ENCODE measurements at places on chromosomes 5 and 9.

- no peak for DNase-seq
These were observed 9.0 kb downstream of the ABL1 start for GRCh38 chr9:130844044-130844451.

- DNase-seq = peak; percentile 18
These were observed 262.9 kb downstream of the PIK3R1 start for GRCh38 chr5:68478301-68479095.

- DNase-seq = no peak
These were observed 270.8 kb upstream of the ANKRD55 start for GRCh38 chr5:56503929-56504328.

DNA sequence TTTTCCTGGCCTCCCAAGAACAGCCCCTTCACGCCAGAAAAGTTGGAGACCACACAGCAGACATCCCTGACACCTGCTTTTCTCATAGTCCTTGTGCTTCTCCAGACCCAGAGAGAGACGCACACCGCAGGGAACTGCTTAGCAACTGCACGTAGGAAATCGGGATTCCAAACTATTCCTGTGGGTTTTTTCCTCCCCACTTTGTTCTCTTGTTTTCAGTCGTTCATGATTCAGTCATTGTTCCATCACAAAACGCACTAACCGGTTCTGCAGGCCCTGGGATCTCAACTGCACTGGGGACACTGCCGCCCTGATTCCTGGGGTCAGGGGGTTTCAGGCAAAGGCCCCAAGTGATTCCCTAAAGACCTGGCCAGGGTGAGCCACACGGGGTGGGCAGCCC is 588.0 kb upstream of the KLF4 start:
- DNase-seq = no peak

GRCh38 chr9:77523891-77524290 is 124.2 kb downstream of the GNA14 start:
- no peak for DNase-seq

- no peak for DNase-seq
These were observed at the start of gene HTR4 for GRCh38 chr5:148653836-148654781. HTR4 (minus strand) TSS chr5:148654527; CDS start chr5:148637014, 17,513 bp downstream.

DNA sequence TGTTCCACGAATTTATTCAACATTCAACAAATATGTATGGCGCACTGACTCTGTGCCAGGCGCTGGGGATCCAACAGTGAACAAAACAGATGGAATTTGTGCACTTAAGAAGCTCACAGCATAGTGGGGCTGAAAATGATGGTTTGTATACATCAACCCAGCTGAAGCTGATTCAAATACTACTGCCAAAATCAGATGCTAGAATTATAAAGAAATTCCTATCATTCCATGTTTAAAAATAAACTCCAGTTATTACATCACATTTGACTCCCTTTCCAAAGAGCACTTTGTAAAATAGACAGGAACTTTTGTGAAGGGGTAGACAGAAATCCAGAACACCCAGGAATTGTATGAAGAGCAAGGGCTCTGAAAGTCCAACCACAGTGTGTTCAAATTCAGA is 54.1 kb downstream of the ZNF608 start:
- DNase-seq = peak; percentile 59

DNA sequence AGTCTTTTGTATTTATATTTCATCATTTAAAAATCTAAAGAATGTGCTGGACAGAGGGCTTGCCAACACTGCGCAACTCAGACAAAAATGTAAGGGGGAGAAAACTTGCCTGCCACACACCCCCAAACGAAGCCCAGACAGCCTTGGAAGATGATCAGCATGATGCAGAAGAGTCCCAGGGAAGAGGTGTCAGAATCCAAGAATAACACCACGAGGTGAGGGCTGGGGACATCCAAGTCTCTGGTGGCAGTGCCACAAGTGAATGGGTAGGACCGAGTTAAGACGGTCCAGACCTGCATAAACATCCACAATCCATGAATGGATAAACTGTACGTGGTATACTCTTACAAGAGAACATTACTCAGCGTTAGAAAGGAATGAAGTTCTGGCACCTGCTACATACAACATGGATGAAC is 10.4 kb downstream of the EPB41L4B start:
- DNase-seq = no peak

DNA sequence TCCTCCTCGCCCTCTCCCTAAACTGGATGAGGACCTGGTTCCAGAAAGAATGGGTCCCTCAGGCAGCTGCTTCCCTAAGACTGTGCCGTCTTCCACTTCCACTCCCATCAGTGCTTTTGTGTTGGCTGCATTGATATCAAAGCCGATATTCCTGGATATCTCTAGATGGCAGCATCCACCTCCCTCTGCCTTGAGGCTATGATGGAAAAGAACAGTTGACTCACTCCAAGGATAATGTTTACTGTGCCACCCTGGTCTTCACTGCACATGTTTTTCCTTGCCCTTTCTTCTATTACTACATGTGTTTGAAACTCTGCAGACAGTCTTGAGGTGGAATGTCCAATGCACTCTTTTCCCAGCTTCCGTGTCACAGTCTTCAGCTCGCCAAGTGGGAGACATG is 211.6 kb downstream of the MAST4 start:
- peak; percentile 36 for DNase-seq

GRCh38 chr9:116112236-116112635 is 41.4 kb upstream of the PAPPA start:
- no peak for DNase-seq

DNA sequence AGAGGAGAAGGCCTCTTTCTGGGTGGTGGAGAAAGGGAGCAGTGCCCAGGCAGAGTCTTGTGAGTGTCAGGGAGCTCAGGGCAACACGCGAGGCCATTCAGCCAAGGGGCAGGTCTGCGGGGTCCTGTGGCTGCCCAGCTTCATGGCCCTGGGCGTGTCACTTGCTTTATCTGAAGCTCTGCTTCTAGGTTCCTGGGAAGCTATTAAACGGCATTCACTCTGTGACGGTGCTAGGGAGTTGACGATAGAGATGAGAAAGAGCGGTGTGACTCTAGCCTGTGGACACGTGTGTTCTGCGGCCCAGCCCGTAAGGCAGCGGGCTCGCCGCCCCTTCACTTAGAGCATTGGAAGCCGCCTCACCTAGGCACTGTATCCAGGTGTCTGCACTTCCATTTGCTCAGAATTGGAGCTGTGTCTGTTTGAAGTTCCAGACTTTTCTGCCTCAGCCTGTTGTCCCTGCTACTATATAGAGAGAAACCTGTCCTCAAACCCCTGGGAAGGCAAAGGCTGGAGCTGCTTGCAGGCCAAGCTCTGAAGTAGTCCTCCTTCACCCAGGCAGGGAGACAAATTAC is 88.3 kb downstream of the PHF2 start:
- DNase-seq = no peak

- DNase-seq = peak; percentile 63
These were observed at the start of gene AQP3 for GRCh38 chr9:33446946-33447798. AQP3 (minus strand) TSS chr9:33447593; CDS start chr9:33447530, 63 bp downstream.

GRCh38 chr5:39262981-39263380 is 43.6 kb upstream of the FYB1 start:
- DNase-seq = no peak

DNA sequence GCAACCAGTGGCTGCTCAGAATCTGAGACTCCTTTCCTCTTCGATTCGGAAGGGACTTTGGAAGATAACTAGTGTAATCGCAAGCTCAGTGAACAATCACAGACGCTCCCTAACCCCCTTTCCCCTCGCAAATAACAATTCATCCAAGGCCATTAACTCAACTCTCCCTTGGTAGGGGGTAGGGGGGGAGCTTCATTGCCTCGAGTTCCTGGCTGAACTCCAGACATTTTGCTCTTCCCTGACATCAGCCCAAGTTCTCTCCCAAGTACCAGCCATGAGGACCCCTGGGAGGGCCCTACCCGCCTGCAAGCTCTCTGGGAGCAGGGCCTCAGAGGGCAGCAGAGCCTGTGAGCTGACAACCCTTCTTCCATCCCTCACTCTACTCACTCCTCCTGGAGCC is 8.4 kb downstream of the FAM163B start:
- DNase-seq = no peak

DNA sequence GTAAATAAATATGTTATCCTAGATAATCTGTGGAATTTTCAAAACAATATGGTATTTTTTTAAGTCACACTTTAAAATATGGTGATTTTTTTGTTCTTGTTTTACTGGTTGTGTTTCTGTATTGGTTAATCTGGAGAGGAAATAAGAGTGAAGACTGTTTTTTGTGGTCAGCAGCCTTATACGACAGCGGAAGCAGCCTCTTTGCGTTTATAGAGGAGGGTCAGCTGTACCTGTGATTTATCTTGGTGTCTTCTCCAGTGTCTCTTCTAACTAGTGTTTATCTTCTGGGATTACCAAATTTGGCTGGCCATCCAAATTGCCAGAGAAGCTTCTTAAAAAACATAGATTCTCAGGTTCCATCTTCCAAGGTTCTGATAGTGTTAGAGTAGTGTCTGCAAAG is 58.7 kb downstream of the ICE1 start:
- DNase-seq = no peak

GRCh38 chr9:71795097-71795813 is 26.9 kb upstream of the CEMIP2 start:
- no peak for DNase-seq

GRCh38 chr9:93724852-93725251 is 148.5 kb downstream of the PHF2 start:
- no peak for DNase-seq

DNA sequence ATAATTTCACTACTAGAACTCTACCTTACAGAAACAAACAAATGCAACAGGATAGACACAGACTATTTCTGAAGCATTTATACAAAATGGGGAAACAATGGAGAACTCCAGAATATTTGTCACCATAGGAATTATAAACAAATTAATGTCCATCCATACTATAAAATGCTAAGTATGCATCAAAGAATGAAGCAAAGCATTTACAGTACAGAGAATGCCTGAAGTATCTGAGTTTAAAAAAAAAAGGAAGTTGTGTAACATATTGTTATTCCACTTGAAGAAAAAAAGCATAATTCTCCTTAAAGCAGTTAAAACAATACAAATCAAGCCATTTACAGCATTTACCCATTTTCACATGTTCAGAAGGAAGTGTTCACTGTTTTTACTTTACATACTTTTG is 53.0 kb downstream of the DROSHA start:
- no peak for DNase-seq

DNA sequence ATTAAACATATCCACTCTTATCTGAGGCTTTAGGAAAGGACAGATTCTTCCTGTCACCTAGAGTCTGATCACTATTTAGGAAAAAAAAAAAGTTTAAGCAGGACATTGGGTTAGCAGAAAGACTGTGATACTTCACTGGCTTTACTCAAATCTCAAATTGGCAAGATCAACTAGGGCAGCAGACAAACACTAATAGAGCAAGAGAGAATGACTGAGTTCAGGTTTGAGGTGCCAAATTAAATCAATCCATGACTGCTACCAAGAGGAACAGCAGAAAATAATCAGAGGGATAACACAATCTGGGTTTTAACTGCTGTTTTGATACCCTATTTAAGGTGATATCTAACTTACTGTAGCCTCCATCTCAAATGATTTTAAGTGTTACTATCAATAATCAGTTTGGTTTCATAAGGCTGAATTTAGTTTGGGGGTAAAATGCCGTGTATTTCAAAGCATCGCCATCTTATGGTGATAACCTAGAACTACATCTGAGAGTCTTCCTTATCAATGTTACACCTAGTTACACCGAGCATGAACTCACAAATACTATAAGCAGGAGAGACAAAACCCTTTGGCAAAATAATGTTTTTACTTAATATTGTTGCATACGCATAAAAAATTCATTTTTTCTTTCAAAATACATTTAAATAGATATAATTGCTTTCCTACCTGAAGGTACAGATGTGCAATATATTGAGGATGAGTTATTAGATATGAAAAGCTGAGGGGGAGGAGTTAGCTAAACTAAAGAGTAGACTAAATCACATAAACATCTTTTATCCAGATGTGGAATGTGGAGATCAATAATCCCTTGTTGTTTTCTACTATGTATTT is 286.4 kb upstream of the CDH12 start:
- peak; percentile 1 for DNase-seq

GRCh38 chr9:130186051-130186450 is 13.8 kb downstream of the NCS1 start:
- DNase-seq = no peak
